ENCODE measurements at places on chromosomes 4 and X.

GRCh38 chr4:99633772-99634171 is 23.9 kb downstream of the C4orf54 start:
- DNase-seq = no peak

DNA sequence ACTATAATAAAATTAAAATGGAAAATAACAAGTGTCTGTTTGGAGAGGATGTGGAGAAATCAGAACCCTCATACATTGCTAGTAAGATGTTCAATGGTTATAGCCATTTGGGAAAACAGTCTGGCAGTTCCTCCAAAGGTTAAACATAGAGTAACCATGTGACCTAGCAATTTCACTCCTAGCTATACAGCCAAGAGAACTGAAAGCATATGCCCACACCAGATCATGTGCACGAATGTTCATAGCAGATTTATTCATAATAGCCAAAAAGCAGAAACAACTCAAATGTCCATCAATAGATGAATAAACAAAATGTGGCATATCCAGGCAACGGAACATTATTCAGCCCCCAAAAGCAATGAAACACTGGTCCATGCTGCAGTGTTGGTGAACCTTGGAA is 9.4 kb upstream of the CCNQ start:
- no peak for DNase-seq

DNA sequence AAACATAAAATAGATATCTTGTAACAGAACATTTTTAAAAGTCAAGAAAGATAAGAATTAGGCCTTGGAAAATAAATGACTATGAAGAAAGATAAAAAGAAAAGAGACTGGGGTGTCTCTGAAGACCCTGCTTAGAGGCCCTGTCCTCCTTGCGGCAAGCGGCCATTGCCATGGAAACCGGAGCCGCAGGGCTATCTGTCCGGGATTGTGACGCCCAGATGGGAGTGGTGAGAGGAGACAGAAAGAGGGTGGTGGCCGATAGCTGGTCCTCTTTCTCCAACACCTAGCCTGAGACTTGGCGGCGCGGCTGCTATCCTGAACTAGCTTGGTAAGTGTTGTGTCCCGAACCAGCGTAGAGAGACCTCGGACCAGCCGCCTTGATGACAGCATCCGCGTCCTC is at the start of gene DUSP21:
DUSP21 (plus strand) TSS at position 269 of the 400 bp plus-strand sequence; CDS start at position 381, 112 bp downstream.
- no peak for DNase-seq

DNA sequence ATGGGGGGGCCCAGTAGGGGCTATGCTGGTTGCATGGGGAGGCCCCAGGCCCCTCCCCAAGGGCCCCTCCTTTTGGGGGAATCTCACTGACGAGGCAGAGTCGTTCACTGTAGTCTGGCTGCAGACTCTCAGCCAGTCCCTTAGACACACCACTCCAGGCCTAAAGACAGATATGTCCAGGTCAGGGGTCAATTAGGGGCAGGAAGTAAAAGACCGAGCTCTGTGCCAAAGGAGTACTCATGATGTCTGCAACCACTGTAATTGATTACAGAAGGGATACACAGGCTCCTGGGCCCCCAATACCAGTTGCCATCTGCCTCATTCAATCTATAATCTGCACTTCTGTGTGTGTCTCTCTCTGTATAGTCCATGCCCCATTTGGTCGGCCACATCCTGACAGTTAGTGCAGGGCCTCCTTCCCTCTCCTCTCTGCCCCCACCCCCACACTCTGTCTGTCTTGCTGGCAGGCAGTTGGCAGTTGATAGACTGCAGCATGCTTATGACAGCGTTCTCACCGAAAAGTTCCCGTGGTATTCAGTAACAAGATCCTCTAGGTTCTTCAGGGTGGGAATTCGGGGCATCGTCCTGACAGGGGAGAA is 1.3 kb upstream of the CXorf65 start:
- no peak for DNase-seq

DNA sequence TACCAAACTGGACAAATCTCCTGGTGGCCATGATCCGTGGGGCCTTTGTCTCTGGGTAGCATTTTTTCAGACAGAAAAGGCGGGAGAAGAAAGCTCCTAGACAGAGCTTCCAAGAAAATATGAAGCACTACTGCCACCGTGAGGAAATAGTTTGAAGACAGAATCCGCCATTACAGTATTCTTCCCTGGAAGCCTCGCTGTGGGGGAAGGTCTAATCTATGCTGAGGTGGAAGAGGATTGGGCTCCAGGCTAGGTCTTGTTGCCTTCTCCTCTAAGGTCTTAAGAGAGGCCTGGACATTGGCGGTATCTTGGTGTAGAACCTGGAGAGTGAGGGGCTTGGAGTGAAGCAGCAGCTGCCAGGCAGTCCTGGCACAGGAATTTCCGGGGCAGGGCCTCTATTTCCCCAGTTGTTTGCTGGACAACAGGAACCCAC is 218.9 kb downstream of the OR13H1 start:
- peak; percentile 80 for DNase-seq

GRCh38 chr4:173514641-173515217 is 15.3 kb downstream of the HAND2 start:
- DNase-seq = no peak

DNA sequence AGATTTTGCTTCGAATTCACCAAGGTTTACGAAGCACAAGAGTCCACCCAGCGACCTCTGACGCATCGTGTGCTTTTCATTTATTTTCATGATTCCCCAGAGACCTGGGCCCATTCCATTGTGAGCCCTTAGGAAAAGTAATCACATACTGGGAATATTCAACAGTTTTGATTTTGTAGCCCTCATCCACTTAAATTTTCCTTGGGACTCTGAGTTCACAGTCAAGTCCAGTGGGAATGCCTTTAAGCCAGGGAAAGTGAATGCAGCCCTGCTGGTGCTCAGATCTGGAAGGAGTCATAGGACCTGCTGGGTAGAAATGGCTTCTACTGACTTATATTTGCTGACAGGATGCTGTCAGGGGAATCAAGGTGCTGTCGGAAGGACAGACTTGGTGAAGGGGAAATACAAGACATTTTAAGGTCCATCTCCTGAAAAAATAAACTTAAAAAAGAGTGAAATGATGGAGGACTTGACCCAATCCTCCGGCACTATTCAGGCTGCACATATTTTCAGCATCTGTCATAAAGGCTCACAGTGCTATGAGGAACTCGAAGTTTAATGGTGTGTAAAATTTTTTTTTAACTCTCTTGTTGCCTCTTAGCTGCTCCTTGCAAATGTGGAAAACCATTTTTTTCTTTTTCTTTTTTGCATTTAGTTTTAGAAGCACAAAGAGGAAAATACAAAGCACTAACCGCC is 204.9 kb downstream of the MID1 start:
- DNase-seq = no peak

GRCh38 chrX:30865015-30865414 is 24.0 kb downstream of the TAB3 start:
- peak; percentile 8 for DNase-seq

GRCh38 chr4:172962564-172963353 is 205.9 kb upstream of the GALNT7 start:
- no peak for DNase-seq

DNA sequence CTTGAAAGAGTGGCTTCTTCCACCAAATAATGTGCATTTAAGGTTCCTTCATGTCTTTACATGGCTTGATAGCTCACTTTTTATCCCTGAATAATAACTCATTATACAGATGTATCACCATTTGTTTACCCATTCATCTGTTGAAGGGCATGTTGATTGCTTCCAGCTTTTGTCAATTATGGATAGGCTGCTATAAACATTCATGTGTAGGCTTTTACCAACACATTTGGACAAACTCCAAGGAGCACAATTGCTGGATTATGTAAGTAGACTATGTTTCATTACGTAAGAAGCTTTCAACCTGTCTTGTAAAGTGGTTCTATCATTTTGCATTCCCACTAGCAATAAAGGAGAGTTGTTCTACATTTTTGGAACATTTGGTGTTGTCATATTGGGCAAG is 2637.0 kb downstream of the PCDH7 start:
- DNase-seq = no peak

- no peak for DNase-seq
These were observed 117.7 kb downstream of the ADAM29 start for GRCh38 chr4:175035905-175036304.

GRCh38 chr4:81573840-81574239 is 102.1 kb upstream of the RASGEF1B start:
- DNase-seq = no peak

GRCh38 chr4:38944440-38944839 is 76.8 kb downstream of the FAM114A1 start:
- DNase-seq = no peak

DNA sequence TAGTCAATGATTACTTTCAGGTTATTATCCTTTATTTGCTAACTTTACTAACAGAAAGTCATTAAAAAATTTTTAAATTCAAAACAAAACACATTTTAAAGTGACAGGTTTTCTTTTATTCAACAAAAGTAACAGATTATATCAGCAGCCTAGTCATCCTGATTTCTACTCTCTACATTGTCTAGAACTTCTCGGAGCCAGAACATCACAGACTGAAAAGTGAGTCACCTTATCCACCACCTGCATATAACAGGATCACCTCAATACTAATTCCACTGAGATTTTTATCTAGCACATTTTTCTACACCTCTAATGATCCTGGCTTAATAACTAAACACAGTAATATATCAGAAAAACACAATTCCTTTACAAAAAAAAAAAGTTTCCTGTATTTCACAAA is 47.9 kb upstream of the SMARCAD1 start:
- no peak for DNase-seq

GRCh38 chr4:130419211-130419975 is 1323.4 kb downstream of the C4orf33 start:
- DNase-seq = no peak

DNA sequence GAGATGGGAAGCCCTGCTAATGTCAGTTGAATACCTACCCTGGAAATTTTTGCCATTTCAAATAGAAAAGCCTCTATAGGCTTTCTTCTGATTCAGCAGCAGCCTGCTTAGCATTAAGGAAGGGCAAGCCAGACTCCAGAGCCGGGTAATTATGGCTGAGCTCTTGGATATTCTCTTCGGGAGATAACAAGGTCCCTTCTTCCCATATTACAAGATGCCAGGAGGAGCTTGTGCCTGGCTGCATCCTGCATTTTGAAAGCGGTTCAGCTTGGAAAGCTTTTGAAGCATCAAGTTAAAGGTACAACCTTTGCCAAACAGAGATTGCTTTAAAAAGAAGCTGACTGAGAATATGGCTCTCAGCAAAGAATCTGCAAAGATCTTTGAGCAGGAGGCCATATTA is 399.6 kb upstream of the RPS6KA3 start:
- no peak for DNase-seq

DNA sequence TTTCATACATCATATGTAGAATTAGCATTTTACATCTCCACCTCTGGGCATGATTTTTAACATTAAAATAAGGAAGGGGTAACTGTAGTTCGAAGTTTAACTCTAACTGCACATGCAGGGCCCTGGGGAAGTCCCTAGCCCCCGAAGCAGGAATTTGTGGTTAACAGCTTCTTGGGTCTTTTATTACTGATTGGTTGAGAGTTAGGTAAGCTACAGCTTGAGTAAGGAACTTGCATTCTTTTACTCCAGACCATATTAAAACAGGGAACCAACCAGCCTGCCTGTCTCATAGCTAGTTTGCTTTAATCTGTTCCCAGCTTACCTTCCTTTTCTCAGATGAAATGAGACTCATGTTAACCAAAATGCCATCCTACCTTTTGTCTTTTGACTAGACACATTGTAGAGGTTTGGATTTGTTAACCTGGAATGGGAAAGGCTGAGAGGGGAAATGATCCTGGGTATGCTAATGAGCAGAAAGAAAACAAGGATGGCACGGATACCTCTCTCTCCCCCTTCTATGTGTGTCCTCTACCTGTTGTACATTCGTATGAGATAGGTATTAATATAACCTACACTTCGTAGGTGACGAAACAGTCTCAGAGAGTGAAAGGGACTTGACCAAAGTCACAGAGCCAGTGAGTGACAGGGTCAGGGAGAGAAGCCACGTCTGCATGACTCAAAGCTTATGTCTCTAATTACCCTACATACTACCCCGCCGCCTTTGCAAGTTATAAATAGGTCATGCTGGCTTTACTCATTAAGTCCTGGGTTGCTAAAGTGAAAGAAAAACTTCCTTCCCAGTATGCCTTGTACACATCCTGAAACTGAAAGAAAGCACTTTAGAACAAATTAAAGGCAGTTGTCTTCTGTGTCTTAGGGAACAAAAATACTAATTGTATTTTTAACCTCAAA is 119.5 kb upstream of the AFF2 start:
- no peak for DNase-seq

GRCh38 chr4:107619731-107620130 is 100.3 kb downstream of the PAPSS1 start:
- no peak for DNase-seq

- DNase-seq = no peak
These were observed 6.9 kb upstream of the PNMA6A start for GRCh38 chrX:153065389-153065788.

DNA sequence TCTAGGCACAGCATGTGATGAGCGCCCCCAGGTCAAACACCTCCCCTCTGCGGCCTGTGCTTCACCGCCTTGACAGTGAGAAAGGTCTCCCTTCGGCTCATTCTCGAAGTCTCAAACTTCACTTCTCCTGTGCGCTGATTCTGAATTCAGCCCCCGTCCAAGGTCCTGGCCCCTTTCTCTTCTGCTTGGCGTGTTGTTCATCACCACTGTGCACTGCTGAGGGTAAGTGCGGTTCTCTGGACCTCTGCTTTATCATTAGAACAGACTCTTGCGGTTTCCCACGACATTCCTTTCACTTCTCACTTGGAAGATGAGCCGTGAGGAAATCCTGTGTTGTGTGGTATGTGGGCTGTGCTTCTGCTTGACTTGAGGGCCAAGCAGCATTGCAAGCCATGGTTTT is 11.9 kb downstream of the HTT-AS start:
- DNase-seq = no peak

DNA sequence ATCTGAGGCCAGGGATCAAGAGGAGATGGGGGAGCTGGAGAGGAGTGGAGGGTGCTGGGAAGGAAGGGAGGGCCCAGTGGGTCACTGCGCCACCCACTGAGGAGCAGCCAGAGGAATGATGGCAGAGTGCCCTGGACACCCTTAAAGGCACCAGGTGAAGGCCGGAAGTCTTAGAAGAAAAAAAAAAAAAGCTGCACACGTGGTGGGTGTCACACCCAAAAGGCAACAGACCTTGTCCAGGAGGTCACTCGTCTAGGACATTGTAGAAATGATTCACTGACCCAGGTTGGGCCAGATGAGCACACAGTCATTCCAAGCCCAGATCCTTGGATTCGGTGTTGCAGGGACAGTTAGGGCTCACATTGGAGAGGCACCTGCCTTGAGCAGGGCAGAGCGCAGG is 93.5 kb upstream of the TRIM2 start:
- no peak for DNase-seq

GRCh38 chr4:56783986-56784385 is 37.5 kb downstream of the SPINK2 start:
- no peak for DNase-seq

DNA sequence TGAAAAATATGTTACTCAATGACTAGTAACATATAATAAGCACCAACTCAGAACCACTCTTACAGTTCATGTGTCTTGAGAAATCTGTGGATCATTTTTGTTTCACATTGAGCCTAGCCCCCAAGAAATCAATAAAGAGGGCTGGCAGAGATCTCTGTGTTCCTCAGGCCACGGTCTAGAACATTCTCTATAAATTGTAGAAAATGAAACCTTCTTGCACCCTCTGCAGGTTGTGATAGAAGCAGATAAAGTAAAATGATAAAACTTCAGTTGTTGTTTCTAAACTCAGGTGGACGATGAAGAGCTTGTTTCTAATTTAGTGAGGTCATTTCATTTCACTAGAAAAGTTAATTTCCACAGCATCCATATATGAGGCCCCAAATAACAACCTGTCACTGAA is 182.7 kb downstream of the KIT start:
- DNase-seq = no peak
